CD4-positive, alpha-beta T cell treated with Interleukin-10 for 1 hour (primary cell): ENCODE measurements at places on chromosomes 1 and 21.
A peak's percentile ranks its signal among the peaks of the same experiment; 100 is the strongest.

DNA sequence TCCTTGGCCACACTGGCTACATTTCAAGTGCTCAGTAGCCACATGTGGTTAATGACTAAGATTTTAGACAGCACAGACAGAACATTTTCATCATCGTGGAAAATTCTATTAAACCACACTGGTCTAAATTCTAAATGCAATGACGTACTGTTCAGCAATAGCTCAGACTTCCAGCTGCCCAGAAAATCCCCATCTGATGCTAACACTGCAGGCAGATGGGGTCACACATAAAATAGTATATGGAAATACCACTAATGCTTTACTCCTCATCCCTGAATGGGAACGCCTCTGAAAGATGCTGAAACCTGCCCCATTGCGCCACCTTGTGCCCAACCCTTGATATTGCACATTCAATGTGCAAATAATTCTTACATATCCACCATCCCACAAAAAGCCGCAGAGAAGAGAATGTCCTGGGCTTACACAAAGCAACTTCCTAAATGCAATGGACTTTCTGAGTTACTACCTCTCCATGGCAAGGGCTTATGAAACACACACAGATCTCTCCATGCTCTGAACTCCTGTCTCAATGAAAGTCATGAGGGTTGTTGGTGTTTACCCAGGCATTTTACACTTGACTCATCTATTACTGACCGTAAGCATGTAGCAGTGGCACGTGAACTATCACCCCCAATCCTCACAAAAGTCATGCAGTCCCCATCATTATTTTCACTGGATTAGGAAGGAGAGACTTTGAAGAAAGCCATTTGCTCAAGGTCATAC is 20.3 kb upstream of the SLC5A9 start:
- peak; percentile 47 for DNase-seq

- no peak for DNase-seq
Observed at GRCh38 chr21:32800056-32800455, 28.5 kb upstream of the PAXBP1 start.

DNA sequence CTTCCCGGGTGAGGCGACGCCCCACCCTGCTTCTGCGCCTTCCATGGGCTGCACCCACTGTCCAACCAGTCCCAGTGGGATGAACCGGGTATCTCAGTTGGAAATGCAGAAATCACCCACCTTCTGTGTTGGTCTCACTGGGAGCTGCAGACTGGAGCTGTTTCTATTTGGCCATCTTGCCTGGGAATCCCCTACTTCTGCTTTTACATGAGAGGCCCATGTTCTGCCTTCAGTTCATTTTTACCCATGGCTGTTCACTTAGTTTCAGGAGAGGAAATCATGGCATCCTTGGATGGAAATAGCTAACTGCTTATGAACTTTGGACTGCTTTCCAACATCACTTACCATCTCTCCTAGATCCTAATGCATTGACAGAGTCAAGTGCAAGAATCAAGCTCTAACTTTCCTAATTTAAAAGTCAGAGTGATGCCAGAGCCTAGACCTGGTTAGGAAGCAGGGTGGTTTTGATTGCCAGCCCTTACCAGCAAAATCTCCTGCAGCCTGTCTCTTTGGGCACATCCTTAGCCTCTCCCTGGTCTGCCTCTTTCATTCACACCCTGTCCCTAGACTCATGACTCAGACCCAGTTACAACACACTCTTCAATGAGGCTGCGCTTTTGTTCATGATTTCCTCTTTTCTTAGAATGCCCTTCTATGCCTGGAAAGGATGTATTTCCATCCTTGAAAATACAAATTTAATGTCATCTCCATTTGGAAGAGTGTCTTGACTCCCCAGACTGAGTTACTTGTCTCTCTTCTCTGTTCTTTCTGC is 137.2 kb downstream of the KCTD3 start:
- DNase-seq, result no peak

DNA sequence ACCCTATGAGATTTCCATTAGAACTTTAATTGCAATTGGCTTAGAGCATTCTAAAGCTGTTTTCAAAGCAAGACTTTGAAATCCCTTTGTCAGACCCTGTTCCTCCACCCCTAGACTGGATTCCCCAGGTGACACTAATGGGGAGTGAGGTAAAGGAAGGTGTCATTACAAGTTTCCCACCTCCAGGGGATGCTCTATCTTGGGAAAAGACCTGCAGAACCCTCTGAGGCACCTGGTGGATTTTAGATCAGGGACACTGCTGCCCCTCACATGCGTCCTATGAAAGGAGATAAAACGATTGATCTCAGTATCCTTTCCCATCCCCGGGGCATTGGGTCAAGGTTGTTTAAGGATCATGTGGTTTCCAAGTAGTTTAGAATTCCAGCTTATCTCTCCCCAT is 80.3 kb upstream of the RGS4 start:
- no peak for DNase-seq

DNA sequence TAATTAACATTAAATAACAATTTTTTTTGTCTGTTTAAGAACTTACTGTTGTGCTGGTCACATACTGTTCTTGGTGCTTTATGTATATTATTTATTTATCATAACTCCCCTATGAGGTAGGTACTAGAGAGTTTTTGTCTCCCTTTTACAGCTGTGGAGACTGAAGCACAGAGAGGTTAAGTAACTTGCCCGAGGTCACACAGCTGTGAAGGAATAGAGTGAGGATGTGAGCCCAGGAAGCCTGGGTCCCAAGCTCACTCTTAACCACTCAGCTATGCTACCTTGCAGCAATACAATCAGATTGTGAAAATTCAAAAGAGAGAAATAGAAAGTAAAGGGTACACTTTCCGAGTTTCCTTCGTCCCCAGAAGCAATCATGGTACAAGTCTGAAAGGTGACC is 35.6 kb upstream of the FHAD1 start:
- no peak for DNase-seq

DNA sequence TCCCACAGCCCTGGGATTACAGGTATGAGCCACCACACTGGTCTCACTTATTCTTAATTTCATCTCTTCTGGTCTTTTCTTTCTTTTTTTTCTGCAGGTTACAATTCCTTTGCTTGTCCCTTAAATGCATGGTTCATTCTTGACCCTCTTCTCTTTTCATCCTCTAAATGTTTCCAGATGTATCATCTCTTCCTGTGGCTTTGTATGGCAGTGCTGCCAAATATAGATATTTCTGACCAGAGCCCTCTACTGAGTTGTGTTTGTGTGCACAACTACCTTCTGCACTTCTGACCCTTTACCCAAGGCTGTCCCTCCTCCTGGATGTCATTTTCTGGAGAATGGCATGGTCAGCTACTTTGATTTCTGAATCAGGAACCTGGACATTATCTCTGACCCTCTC is 32.5 kb downstream of the OLFML3 start:
- DNase-seq, result no peak
